Urinary bladder (tissue), 4 donors: ENCODE measurements at places on chromosomes 3 and 15.
A peak's percentile ranks its signal among the peaks of the same experiment; 100 is the strongest.

DNA sequence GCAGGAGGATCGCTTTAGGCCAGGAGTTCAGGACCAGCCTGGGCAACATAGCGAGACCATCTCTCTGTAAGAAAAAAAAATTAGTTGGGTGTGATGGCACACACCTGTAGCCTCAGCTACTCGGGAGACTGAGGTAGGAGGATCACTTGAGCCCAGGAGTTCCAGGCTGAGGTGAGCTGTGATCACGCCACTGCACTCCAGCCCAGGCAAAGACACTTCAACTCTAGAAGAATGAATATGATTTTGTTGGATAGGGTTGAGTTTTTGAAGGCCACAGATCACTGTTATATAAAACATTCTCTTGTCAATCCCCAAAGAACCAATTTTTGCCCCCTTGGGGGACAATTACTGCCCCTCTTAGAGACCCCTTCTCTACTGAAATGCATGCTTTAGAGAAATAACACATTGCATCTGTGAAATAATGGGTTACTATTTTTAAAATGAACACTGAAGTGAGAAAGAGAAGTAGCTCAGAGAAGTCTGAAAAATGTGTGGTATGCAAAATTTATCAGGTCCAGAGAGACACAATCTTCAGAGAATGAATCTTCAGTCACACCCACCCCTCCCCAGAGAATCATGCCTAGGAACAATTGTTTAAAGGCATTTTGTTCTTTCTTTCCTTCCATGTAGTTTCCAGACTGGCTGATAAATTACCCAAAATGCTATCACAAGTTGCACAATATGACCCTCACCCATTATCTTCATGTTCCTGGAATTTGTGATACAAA lies 42.7 kb downstream of the METTL6 start:
- DNase-seq: no peak

DNA sequence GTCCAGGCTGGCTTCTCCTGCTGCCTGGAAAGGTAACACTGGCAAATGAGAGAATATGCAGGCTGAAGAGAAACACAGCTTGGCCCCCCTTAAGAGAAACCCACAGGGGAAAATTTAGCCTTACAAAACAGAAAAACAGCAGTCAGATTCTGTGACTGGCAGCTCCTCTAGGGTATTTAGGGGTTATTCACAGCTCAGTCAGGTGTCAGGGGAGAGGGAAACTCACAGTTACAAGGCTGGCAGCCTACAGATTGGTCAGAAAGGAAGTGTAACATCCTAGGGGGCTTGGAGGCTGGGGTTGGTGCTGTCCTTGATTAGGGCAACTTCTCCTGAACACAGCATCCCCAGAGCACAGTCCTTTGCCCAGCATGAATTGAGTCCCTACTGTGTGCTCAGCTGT lies 81.4 kb downstream of the SEMA5B start:
- no peak for DNase-seq

GRCh38 chr15:74396445-74397238 lies 29.2 kb upstream of the CYP11A1 start:
- DNase-seq: no peak

DNA sequence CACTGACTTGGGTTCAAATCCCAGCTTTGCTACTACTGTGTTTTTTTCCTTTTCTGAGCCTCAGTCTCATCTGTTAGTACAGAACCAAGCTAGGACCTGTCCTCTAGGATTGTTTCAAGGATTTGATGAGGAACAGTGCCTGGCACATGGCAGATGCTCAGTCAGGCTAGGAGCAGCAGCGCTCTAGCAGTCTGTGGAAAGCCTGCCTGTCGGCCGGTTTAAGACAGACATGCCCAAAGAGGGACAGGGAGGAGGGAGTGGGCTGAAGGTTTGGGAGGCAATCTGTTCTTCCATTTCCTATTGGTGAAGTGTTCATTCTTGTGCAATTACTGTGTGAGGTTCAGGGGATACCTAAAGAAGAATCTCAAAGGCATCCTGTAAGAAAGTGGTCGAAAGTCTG lies 35.1 kb upstream of the RGMA start:
- DNase-seq: no peak

DNA sequence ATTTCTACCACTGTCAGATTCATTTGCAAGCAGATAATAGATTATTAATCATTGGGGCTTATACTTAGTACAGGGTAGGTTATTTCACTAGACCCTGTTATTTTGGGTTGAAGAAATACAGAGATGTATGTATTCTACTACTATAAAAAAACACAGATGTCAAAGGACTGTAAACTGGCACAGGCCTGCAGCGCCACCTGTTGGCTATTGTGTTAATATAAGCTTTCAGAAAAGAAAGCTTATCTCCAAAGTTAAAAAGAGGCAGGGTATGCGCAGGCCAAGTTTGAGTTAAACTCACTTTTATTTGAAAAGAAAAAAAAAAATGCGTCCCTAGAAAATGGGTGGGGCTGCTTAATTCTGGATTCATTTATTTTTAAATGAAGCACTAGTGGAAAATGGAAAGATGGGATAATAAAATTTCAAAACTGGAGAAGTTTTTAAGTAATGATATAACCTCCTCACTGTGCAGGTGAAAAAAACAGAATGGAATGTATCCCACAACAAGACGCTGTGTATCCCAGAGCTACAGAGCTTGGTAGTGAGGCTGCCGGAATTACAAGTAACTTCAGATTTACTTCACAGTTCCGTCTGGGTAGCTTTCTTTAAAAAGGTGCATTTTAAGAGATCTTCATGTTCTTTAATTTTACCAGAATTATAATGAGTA lies 407.2 kb upstream of the TGFBR2 start:
- DNase-seq: peak; percentile 48

DNA sequence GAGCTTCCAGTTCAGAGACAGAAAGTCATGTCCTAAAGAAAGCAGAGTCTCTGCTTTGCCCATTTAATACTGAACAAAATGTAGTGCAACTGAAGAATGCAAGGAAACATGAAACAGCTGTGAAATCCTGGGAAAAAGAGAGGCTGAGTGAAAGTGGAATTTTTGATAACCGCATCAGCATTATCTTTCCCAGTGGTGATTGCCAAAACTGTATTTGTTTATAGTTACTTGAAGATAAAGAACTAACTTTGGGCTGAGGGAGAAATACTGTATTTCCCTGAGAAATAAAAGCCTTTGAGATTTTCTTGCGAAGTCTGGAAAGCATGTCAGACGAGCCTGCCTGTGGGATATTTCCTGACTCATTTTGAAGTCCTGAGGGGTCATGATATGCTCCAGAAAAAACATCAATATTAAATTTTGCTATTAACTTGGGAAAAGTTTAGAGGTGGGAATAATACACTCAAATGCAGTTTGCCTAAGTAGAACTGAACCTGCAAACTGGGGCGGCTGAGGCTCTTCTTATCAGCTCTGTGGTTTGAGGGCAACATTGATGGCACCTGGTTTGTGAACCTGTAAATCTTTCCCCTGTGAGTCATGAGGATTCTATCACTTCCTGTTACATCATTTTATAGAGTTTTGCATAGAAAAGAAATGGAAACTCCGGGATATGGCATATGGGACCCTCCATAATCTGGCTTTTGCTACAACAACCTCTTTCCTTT lies 855.3 kb downstream of the MCTP2 start:
- peak; percentile 21 for DNase-seq

DNA sequence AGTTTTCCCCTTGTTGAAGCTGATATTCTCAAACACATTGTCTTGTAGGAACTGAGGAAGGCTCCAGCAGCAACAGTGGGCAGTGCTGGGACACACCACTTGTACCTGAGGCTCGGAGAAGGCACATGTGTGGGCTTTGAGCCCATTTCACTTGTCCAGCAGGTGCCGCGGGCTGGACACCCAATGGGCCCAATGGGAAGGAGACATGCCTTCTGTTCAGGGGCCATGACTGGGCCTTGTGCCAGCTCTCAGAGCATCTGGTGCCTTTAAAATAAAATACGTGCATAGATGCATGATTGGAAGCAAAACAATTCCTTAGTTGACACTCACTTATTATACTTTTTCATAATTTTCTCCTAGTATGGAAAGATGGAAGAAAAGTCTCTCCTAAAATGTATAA lies 334.2 kb downstream of the KLF13 start:
- no peak for DNase-seq

- DNase-seq: no peak
These were observed 475 bp downstream of the FAM107A start for GRCh38 chr3:58576716-58577115.

DNA sequence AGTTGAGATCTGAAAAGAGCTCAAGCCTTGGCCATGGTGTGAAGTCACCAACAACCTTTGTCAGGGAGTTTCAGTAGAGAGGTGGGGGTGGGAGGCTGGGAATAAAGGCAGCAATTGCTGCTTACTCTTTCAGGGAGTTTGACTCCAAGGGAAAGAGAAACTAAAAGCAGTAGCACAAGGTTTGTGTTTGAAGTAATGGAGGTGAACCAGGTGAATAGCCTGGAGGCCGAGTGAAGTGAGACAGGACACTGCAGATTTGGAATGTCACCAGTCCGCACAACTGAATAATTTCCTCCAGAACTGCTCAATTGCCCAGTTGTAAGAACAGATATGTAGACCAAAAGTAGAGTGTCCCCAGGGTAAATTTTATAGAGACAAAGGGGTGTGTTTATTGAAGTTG lies 44.1 kb downstream of the CD86 start:
- no peak for DNase-seq

GRCh38 chr15:76168237-76168984 lies 108.6 kb downstream of the TMEM266 start:
- no peak for DNase-seq

DNA sequence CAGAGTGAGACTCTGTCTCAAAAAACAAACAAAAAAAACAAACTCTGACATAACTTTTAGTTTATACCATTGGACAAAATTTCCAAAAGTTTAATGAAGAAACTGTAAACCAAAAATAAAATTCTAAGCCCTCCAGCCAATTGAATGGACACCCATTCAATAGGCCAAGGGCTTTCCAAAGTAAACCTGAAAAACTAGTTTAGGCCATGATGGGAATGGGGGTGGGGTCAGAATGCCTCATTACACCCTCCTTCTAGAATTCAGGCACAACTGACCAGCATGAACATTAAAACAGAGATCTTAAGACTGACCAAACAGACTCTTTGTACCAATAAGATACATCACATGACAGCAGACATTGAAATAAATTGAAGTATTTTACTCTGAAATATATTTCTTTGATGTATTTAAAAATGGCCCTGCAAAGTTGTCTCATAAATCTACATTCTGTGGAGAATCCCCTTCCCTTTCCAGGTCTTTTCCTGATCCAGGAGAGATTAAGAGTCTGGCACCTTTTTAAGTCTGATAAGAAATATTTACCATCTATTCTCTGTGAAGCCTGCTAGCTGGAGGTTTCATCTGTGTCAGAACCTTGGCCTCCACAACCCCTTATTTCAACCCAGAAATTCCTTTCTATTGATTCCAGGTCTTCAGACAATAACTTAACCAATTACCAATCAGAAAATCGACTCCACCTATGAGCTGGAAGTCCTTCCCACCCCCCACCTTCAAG lies 15.7 kb downstream of the THOC7 start:
- no peak for DNase-seq

- no peak for DNase-seq
These were observed 23.2 kb downstream of the C2CD4B start for GRCh38 chr15:62141643-62142588.

GRCh38 chr15:42284551-42284950 lies 11.3 kb upstream of the TMEM87A start:
- no peak for DNase-seq

DNA sequence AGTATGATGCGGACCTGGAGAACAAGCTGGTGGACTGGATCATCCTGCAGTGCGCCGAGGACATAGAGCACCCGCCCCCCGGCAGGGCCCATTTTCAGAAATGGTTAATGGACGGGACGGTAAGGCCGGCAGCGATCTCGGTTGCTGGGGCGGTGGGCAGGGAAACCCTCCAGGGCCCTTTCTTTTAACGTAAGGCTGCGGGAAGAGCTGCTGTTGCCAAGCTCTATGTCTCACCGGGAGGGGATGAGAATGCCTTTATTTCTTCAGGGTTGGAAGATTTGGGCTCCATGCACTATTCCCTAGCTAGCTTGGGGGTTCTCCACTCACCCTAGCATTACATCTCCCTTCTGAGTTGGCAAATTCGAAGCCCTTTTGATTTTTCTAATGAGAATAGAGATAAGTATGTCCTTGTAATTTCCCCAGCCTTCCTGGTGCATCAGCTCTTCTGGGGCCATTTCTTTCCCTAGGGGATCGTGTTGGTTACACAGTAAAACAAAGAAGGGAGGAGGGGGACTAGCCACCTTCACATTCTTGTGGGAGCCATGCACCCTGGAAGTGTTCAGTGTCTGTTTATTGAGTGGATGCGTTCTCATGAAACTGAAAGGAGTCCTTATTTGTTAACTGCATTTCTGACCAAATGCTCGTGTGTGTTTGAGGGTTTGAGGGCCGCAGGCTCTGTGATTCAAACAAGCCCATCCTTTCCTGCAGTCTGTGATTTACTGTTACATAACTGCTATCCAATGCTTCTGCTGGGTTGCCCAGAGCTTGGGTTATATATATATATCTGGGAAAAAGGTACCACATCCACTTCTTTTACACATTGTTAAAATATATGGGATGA lies 982 bp downstream of the TAGLN3 start:
- DNase-seq: no peak

GRCh38 chr15:77944002-77944867 lies 133.3 kb downstream of the TBC1D2B start:
- DNase-seq: peak; percentile 41

GRCh38 chr3:20353286-20353685 lies 167.3 kb upstream of the SGO1 start:
- no peak for DNase-seq

GRCh38 chr3:109071350-109072142 lies 46.4 kb downstream of the MORC1 start:
- no peak for DNase-seq

DNA sequence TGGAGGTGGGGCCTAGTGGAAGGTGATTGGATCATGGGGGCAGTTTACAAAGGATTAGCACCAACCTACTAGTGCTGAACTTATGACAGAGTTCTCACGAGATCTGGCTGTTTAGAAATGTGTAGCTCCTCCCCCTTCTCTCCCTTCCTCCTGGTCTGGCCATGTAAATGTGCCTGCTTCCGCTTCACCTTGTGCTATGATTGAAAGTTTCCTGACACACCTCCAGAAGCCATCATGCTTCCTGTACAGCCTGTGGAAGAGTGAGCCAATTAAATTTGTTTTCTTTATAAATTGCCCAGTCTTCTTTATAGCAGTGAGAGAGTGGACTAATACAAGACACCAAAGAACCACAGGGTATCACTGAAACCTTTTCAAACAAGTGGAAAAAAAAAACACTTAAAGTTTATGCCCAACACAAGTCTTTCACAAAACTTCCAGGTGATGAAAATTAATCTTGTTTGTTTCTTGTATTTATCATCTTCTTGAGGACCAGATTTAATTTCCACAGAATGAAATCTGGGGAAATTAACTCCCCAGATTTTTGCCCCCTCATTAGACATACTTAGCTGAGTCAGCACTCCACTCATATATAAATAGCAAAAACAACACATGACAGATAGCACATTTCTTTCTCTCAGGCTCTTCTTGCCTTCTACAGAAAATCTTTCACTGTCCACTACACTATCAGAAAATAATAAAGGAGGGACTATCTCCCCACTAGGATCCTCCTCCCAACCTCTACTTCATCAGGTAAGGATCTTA lies 847.2 kb downstream of the TUSC7 start:
- DNase-seq: no peak

- DNase-seq: no peak
These were observed 614.8 kb upstream of the ZNF717 start for GRCh38 chr3:76400141-76400540.
